Lung microvascular endothelial cell (primary cell): ENCODE measurements at places on chromosomes 13 and 19.

DNA sequence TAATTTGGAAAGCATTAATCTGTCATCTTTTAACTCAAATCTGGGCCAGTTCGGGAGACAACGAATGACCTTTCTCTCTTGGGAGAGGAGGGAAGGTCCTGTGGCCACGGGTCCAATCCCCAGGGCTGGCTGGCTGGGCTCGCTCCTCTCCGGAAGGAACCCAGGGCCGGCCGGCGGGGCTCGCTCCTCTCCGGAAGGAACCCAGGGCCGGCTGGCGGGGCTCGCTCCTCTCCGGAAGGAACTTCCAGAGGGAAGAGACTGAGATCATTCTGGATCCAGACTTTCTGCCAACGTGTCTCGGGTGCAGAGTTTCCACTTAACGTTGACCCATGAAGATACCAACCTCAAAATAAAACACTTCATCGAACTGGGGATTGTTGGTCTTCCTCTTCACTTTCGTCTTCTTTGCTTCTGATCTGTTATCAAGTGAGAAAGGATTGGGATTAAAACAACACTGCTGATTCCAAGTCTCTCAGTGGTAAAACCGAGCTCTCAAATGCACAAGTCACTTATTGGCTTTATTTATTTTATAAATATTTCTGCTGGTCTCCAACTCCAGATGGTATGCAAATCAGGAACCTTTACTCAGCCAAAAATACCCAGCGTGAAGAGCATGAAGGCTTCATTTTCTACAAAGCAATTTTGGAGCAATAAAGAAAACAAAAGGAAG, 53.3 kb upstream of the C13orf46 start:
- DNase-seq: peak; percentile 54

DNA sequence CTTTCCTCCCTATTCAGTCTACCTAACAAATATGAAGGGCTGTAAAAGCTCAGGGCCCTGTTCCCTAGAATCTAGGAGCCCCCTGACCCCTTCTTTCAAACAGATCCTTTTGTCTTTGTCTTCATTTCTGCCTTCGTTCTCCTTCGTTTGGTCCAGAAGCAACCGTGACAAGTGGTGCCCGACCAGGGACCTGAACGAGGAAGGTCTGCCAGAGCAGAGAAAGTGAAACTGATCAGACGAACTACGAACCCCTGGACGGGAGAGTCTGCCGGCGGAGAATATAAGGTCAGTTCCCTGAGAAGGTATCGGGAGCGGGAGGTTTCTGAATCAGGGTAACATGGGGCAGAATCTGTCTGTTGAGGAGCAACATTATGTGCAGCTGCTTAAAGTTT, 751 bp downstream of the ERVK3-1 start:
- no peak for DNase-seq

- DNase-seq: peak; percentile 4
These were observed 1786.8 kb downstream of the SLITRK5 start for GRCh38 chr13:89457977-89458376.

DNA sequence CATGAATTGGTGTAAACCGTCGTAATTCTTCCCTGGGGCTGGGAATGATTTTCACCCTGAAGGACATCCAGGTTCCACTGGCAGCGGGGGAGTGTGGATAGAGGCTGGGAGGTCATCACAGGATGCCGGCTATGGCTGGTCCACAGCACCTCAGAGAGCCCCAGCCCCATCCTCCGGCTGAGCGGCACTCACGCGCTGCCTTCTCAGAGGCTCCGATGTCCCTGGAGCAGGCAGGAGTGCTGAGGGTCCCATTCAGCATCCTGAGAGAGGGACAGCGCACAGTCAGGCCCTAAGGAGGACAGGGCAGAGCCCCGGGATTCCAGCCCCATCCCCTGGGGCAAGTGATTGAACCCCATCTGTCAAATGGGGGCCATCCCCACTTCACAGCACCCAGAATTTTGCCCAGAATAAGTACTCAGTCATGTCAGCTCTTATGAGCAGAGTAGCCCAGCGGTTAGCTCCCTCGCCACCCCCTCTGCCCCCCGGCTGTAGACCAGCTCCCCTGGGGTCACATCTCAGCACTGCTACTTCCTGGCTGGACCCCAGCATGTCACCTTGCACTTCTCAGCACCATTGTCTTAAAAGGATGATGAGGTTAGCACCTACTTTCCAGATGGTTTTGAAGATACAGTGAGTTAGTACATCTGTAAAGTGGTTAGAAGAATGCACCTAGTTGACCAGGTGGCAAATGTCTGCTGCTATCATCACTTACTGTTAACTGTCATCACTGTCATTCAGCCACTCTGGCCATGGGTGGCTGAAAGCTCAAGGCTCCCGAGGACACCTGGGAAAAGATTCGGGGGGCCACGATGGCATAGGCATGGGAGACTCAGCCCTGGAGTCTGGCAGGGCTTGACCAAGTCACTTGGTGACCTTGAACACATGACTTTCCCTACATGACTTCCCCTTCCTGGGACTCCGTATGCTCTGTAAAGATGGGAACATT, 11.9 kb downstream of the GRAMD1A start:
- DNase-seq: no peak

- DNase-seq: no peak
These were observed 70.2 kb downstream of the SOX1 start for GRCh38 chr13:112137144-112137543.

- no peak for DNase-seq
These were observed 3.1 kb downstream of the TNFSF9 start for GRCh38 chr19:6533746-6534418.

DNA sequence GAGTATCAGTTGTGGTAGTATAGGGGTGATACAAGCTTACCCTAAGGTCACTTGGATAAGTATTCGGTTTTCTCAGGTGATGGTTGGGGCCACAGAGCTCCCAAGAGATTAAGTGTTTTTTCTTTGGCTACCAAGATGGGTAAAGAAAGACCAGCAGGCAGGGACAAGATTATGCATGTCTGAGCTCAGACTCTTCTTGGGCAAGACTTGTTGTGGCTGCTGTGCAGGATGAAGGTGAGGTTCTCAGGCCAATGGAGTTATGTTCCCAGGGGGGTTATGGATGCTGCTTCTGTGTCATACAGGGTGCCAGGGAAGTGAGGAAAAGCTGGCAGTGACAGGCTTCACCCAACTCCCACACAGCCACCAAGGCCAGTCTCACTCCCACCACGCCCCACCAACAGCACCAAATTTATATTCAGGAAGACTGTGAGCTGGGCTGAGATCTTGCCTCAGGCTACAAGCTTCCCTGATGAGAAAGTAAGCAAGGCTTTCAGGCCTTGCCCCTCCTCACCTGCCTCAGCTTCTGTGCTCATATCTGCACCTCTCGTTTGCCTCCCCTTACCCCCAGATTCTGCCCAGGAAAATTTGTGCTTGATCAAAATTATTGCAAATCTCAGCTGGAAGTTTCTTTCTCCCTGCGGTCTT, 511.8 kb upstream of the SLITRK1 start:
- no peak for DNase-seq

- no peak for DNase-seq
These were observed 2.3 kb downstream of the ZNF780A start for GRCh38 chr19:40088299-40089047.

DNA sequence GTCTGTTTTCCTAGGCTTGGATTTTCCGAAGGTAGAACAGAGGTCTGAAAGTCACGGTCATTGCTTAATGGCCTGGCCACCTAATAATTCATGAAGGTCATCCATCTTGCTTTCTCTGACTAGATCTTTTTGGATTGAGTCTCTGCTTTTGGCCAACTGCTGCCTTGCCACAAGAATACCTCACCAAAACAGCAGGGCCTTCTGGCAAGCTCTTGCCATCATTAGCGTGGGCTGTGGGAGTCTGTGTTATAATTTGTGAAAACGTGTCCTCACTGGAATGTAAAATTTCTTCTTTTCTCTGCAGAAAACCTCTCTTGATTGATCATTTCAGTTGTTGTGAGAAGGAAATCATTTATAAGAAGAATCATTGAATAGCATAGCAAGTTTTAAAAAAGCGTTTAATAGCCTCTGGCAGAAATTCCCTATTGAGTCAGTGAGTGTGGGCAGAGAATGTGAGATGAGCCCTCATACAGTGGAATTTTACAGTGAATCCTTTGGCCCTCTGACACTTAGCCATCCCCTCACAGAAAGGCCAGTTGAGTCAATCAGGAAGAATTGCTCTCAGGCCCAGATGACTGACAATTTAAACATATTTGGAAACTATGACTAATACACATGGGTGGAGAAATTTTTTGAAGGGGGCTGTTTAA, 43.2 kb upstream of the ERICH6B start:
- no peak for DNase-seq

- no peak for DNase-seq
These were observed 65.1 kb downstream of the SPACA7 start for GRCh38 chr13:112441226-112441625.

DNA sequence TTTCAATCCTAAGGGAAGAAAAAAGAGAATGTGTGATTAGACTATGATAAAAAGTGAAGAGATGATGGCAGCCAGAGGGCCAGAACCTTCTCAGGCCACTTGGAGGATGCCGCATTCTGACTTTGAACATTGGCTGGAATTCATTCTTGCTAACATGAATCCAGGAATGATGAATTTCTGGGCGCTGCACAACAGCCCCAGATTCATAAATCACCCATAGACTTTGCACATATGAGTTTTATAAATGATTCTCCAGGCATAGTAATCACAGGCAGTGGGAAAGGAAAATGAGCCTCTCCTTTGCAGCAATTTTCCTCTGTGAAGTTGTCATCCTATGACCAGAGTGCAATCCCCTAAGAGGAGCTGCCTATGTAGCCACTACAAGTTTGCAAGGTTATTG, 555.4 kb downstream of the KCTD12 start:
- no peak for DNase-seq

GRCh38 chr13:66264971-66265370, 965.2 kb downstream of the PCDH9 start:
- DNase-seq: no peak

GRCh38 chr19:23788411-23788810, 29.7 kb upstream of the ZNF681 start:
- DNase-seq: no peak

DNA sequence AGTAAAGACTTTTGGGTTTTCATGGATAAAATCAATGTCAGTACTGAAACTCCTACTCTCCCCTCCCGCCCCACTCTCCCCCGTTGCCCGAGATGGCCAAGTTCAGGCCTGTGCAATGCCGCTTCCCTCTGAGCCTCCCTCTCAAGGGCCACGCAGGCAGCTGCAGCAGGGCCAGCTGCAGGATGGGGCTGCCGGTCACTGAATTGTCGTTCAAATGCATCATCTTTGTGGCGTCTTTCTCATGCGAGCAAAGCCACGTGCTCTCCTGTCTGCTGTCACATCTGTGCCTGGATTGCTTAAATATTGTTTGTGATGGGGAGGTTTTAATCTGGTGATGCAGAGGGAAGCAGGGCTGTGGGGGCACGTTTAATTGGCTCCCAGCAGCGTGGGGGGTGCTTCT, 26.6 kb downstream of the SHISA2 start:
- no peak for DNase-seq

GRCh38 chr19:15184776-15185175, 16.0 kb downstream of the NOTCH3 start:
- no peak for DNase-seq

DNA sequence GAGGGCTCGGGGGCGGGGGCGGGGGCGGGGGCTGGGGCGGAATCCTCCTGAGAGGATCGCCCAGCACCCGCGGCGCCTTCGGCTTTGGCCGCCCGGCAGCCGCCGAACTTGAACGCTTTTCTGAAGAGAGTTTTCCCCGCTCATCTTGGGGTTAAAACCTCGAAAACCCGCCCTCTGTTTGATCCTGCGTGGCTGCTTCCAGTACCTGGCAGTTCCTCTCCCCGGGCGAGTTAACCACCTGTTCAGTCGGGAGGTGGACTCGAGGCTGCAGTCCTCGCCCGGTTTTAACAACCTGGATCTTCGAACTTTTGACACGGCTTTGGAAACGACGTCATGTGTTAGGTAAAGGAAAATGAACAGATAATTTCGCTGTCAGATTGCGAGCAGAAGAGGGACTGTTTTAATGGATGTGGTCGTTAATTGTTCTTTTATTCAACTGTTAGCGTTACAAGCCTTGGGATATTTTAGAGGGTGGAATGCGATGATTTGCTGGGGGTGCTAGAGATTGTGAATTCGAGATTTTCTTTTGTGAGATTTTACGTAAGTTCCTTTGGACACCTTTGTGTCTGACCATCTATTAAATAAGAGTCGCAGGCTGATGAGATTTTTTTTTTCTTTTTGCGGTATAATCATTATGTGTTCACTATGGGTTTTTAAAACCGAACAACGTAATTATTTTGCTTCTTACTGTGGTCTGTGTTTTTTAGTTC, 1.0 kb downstream of the FNDC3A start:
- DNase-seq: peak; percentile 61

- DNase-seq: peak; percentile 0
These were observed 249.1 kb downstream of the GPC5 start for GRCh38 chr13:91647361-91647990.

GRCh38 chr19:15508035-15508710, at the start of gene CYP4F22:
TSS of gene CYP4F22 (plus strand) at chr19:15508525. CDS start at chr19:15525337, 16,812 bp downstream.
- DNase-seq: no peak

- peak; percentile 91 for DNase-seq
These were observed 9.4 kb downstream of the OCEL1 start for GRCh38 chr19:17235300-17235970.

DNA sequence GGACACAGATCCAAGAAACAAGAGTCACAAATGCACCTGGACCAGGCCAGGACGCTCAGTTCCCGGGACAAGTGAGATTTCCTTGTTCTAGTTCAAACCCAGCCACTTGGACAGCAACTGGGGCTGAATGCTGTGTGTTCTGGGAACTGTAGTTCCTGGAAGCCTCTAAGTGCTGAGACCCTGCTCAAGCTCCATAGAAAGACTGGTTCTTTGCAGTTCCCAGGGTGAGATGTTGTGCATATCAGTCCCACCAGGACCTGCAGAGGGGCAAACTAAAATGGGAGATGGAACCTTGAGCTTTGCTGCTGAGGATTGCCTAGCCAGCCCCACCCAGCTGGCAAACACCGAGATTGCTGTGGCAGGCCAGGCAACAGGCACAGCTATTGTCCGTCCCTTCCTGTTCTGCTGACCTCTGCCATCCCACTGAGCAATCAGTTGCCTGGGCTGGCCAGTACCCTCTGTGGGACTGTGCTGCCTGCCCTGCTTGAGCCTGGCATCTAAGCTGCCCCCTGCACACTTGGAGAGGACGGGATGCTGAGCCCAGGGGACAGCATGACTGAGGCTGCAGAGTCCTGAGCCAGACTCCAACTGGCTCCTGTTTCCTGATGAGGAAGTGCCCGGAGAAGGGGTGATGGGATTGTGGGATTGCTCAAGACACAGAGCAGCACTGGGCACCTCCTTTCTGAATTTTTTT, 1.4 kb upstream of the GIPC1 start:
- peak; percentile 66 for DNase-seq

GRCh38 chr13:110872768-110873638, 41.9 kb downstream of the ANKRD10 start:
- DNase-seq: no peak
